Stimulated activated CD4-positive, alpha-beta T cell treated with anti-CD3 and anti-CD28 coated beads, Interleukin-2, amount 100 ng/mL, for 24 hours (primary cell): ENCODE measurements at places on chromosomes 2 and 18.

- peak; percentile 73 for DNase-seq
Observed at GRCh38 chr2:95389245-95390119, 13.0 kb upstream of the FAHD2A start.

GRCh38 chr2:1020206-1020605 is 69.6 kb downstream of the SNTG2 start:
- no peak for DNase-seq

- DNase-seq, result no peak
Observed at GRCh38 chr2:224793946-224794345, 77.8 kb upstream of the CCDC195 start.

DNA sequence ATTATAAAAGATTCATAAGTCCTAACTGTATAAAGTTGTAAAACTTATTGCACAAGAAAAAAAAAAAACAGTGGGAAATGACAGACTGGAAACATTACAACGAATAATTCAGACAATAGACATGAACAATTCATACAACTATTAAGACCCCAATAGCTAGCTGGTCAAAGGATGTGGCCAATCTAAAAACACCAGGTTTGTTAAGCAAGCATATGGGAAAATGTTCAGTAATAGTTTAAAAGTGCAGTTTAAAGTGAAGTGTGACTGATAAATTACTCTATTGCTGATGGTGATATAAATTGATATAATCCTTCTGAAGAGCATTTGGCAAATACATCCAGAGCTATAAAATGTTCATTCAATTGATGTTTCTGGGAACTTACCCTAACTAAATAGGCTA is 289.0 kb downstream of the CAMKMT start:
- no peak for DNase-seq
